ENCODE measurements at places on chromosomes 2 and 18.

GRCh38 chr2:34652636-34653035 lies 1053.5 kb upstream of the FAM98A start:
- DNase-seq = no peak

- DNase-seq = no peak
Observed at GRCh38 chr18:59359576-59359952, 499 bp upstream of the LMAN1 start.

DNA sequence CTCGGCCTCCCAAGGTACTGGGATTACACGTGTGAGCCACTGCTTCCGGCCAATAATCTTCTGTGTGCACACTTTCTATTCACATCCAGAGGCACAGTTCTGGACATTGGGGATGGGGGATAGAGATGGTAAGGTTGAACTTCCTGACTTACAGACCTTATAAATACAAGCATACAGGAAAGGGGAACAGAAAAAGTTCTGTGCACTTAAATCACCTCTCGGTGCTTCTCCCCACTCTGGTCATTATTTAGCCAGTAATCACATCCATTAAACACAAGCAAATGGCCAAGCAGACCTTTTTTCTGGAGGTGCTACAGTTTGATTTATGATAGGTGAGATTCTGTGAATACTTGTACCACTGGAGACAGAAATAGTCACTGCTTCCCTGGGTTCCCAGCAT lies 110.6 kb downstream of the CRIM1 start:
- no peak for DNase-seq

GRCh38 chr18:78699499-78699898 lies 280.1 kb upstream of the SALL3 start:
- no peak for DNase-seq

GRCh38 chr2:29052807-29053206 lies 21.5 kb downstream of the PCARE start:
- no peak for DNase-seq

GRCh38 chr2:68188831-68189230 lies 31.1 kb downstream of the PNO1 start:
- no peak for DNase-seq

DNA sequence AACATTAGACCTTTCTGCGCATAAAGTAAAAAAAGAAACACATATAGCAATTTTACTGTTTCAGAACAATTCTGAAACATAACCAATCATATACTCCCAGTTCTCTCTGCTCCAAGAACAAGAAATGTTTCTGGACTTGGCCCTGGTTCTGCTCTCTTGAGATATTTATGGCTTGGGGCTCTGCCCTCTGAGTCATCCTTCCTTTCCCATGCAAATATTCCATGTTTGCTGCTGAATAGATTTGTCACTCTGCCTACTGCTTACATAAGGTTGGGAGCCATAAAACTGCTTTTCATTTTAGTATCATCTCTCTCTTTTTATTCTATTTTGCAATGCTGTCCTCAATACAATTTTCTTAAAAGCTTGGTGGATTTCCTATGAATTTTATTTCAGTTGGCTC lies 499.6 kb upstream of the ACVR2A start:
- no peak for DNase-seq

DNA sequence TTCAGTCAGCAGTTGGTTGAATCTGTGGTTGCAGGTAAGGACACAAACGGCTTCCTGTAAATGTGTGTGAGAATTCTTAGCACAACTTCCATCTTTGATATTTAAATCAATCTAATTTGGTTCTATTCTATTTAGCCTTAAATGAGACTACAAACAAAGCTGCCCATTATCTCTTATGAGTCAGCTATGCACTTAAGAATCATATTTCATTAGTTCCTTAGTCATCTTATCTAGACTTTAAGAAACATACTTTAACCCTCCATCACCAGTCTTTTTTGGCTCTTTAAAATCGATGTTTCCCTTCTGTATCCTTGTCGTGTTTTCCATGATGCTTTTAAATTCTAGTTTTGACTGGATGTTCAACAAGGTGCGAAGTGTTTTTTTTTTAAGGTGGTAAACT lies 114.4 kb upstream of the TMEM200C start:
- DNase-seq = no peak

- no peak for DNase-seq
Observed at GRCh38 chr2:195238826-195239225, 418.2 kb upstream of the SLC39A10 start.

- DNase-seq = no peak
Observed at GRCh38 chr2:231452799-231453508, 11.3 kb downstream of the NCL start.

- DNase-seq = peak; percentile 27
Observed at GRCh38 chr2:156309167-156309566, 23.4 kb downstream of the NR4A2 start.

GRCh38 chr2:202577250-202578183 lies 57.3 kb upstream of the FAM117B start:
- no peak for DNase-seq

- no peak for DNase-seq
Observed at GRCh38 chr2:216546641-216547403, 48.2 kb downstream of the RPL37A start.

DNA sequence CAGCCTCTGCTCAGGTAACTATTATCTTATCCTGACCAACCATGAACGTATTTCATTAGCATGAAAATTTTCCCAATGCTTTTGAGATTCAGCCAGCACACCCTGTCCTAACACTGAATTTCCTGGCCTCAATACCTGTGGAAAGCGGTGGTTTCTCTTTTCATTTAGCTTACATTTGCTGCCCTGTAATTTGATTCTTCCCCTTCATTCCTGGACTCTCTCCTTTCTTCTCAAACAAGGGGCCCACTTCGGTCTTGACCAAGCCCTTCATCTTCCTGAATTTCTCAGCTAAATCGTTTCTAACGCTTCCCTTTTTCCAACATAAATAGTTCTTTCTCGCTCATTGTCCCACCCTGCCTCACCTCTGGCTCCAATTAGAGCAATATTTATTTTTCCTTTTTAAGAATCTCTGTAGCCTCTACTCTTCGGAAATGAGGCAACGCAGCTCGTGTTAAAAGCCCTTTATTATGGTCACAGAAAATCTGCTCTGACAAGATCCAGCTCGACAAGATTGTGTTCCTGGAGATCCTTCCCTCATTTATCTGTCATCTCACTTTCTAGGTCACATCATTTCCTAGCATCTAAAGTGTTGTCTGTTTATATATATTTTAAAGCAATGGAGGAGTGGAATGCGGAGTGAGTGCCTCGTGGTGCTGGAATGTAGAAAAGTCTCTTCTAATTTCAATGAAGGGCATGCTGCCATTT lies 49.5 kb upstream of the BCL11A start:
- no peak for DNase-seq

DNA sequence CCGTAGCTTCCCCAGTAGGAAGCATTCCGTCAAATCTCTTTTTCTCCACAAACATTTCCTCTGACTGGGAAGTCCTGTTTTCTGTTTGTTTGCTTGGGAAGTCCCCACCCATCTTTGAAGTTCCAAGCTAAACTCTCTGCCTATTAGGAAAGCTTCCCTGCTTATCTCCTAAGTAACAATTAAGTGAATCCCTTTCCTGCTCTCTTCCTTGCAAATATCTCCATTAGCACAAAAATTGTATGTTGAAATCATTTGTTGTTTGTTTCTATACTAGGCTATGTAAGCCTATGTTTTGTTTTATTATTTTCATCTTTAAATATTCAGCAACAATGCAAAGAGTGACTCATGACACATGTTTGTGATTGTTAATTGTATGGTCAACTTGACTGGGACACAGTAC lies 812.6 kb upstream of the LRATD1 start:
- no peak for DNase-seq

- DNase-seq = no peak
Observed at GRCh38 chr2:7967707-7968405, 714.0 kb upstream of the ID2 start.

DNA sequence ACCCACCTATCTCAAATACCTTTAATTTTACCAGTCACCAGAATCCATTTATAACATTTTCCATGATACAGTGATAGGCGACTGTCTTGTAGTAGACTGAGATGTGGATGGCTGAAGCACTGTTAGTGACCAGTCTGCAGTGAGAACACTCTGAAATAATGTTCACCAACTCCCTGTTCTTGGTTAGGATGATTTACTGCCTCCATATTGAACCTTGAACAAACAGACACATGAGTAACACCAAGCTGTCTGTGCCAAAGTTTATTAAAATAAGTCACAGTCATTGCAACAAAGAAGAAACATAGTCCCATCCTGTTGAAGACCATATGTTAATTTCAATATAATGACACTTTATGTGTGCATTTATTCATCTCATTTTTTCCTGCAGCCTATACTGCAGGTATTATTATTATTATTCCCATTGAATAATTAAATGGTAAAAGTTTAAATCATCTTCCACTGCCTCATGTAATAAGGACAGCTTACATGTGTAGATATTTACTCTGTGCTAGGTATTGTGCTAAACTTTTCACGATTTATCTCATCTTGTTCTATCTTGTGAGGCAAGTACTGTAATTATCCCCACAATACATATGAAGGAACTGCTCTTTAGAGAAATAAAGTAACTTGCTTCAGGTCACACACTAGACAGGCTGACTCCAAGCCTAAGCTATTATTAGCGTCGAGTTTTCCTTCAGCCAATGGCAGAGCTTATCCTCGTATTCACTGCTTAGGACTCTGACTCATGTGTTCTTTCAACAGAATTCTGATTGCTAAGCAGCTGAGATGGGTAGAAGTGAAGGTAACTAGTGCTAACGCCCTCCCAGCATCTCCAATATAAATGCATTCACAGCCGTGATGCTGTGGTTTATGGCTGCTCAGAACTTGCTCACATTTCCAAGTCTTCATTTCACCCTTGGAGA lies 62.5 kb downstream of the ONECUT2 start:
- no peak for DNase-seq

DNA sequence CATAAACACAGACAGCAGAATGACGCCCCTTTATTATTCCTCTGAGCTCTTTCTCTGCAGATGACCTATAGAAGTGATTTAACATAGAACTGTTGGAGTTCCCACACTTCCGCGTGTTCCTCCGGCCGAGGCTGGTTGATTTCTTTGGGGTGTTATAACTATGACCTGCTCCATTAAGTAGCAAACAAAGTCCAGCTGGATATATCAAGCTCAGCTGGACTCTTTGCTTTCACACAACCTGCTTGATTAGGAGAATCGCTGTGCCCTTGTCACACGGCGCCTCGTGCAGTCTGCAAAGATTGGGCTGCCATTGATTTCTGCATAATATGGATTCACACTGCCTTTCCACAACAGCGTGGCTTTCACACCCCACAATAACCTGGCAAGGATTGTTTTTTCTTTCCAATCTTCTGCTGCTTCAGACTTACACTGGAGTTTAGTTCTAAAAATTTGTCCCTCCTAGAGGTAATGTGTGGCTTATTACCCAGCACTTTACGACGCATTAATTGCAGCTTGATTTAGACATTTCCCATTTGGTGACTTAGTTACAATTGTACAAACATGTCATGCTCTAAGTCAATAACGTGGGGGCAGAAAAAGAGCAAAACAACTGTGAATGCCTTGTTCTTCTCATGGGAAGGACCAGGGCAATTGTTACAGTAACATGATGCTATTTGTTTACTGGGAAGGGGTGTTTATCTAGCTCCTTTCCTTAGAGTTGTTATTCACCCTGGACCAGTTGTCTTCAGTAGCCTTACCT lies 485.7 kb downstream of the TXNL1 start:
- no peak for DNase-seq

DNA sequence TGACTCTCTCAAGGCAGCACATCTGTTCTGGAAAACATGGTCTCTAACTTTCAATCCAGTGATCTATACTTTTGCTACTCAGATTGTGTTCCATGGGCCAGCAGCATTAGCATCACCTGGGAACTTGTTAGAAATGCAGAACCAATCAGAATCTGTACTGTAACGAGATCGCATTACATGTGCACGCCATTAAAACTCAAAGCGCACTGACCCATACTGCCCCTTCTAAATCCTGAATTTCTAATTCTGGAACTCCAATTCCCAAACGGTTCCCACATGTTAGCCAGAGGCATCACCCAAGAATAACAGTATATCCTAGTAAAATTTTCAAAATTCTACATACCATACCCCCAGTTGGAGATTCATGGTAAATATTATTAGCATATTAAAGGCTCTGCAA lies 10.5 kb upstream of the DCTN1 start:
- DNase-seq = no peak

DNA sequence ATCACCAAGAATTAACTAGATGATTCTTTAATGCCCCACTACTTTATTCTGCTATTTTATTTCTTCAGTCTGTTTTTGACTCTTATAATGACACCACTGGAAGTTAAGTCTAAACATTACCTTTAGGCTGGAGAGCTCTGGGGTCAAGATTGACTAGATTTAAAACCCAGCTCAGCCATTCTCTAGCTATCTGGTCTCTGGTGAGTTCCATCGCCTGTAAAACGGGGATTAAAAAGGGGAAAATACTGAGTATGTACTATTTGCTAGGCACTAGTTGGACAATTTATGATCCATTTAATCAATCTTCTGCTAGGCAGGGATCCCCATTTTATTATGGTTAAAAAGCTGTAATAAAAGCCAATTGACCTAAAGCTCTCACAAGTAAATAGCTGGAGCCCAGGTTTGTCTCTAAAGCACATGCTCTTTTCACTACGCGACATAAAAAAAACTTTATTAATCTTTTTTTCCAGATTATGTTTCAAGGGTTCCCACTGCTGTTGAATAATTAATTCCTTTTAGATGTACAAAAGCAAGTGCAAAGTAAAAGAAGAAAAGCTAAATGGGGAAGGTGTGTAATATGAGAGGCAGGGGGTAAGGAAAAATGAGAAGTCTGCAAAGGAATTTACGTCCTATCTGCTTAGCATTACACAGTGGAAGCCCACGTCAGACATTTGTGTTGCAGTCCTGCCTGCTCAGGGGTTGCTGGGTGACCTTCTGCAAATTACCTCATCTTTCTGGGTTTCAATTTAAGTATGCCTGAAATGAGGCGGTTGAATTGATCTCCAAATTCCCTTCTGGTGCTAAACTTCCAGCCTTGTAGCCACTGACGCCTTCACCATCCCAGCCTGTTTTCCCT lies 918 bp upstream of the NABP1 start:
- DNase-seq = peak; percentile 91

Measured in inflammatory macrophage treated with lipopolysaccharide for 1 hour (primary cell).